Gastrocnemius medialis (tissue), 4 donors: ENCODE measurements at places on chromosomes 7 and 10. TPM values are rescaled to one million over a fixed set of nuclear protein-coding genes. Genes with fewer than 3 reads are reported as not detected.

GRCh38 chr7:5691606-5692005 is 89.9 kb downstream of the RNF216 start:
- H3K36me3 ChIP-seq, result no peaks in the 10 kb centered on the region
- peak overlapping the region; percentile 87 for H3K27ac ChIP-seq

DNA sequence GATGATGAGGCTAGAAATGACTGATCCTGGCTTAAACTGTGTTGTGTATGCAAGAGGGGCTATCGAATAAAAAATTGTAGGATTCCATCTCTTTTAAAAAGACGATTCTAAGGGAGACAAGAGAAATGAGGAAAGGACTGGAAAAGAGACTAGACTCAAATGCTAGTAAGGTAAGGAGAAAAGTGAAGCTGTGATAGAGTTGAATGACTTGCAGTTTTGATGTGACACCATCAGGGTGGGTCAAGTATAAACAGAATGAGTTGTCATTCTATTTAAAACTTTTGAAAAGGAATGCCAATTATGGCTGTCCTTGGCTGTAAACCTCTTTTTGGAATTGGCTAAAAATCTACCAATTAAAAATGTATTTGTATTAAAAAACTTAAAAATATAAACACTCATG is 184.5 kb upstream of the PHF14 start:
- H3K27me3 ChIP-seq, result no peaks in the 10 kb centered on the region
- no peaks in the 10 kb centered on the region for H3K4me1 ChIP-seq
- no peak for DNase-seq
- H3K36me3 ChIP-seq, result no peaks in the 10 kb centered on the region
- H3K4me3 ChIP-seq, result no peak overlapping the region

Gene EZH2
- 1.5 TPM for total RNA-seq

Gene TUBAL3
- total RNA-seq, result not detected

DNA sequence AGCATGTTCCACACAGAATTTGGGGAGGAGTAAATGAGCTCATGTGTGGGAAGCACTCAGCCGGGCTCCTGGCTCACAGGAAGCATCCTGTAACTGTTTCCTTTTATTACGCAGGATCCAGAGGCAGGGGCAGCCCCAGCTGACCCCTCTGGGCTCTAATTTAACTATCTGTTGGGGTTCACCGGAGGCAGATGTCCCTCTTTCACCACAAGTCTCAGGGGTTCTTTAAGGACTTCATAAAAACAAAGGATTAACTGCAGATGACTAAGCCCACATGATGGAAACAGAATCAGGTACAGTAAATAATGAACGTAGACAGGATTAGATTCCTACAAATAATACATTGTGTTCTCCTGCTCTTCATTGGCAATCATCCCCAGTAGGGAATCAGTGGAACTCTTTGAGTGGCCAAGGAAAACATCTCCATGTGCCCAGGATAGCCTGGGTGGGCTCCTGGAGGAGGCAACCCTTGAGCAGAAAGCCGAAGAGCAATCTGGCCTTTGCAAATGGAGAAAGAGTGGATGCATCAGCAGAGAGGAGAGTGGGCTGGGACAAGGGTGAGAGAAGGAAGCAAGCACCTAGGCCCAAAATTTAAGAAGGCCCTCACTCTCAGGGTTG is 24.6 kb downstream of the TBXAS1 start:
- no peak overlapping the region for H3K4me3 ChIP-seq
- peak; percentile 63 for DNase-seq
- H3K27ac ChIP-seq, result peak overlapping the region; percentile 76
- no peaks in the 10 kb centered on the region for H3K36me3 ChIP-seq
- H3K27me3 ChIP-seq, result no peaks in the 10 kb centered on the region
- H3K4me1 ChIP-seq, result no peaks in the 10 kb centered on the region

DNA sequence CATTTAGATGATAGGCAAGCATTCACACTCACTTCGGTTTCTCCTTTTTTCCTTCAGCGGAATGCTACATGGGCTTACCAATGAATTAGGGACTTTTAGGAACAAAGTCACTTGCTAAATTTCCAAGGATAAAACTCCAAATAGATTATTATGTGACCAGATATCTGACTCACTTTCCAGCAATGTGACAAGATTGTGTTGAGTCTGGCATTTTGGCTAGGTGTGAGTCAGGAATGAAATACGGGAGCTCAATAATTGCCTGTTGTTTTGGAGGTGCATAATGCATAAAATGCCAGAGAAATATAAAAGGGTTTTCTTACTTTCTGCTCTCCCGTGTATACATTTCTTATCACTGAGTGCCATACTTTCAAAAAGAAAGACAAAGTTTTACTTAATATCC is 721.1 kb downstream of the KCNMA1 start:
- DNase-seq, result no peak
- H3K4me1 ChIP-seq, result no peaks in the 10 kb centered on the region
- H3K36me3 ChIP-seq, result peaks cover 4% of the 10 kb centered on the region
- no peaks in the 10 kb centered on the region for H3K27me3 ChIP-seq
- no peak overlapping the region for H3K4me3 ChIP-seq

DNA sequence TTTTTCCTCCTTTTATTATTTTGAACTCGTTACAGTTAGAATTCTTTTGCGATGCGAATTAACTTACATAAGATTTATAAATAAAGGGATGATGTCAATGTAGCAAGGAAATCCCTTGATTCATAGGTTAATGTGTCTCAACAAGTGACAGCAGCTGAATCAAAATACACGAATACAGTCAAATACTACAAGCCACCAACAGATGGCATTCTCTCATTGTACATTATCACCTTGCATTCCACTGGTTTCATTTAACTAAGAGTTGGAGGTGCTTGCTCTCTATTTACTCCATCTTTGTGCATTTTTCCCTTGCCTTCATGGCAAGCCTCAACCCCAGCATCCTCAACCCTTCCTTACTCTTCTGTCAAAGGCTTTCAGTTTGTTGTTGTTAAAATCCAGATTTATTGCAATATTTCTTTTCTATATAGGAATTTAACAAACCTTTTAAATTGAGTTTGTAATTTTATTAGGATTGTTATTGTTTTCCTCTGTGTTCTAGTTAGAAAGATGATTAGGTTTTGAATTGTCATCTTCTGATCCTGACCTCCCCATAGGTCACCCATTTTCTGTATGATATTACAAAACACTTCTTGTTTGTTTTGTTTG is 78.3 kb downstream of the SLC25A40 start:
- H3K27me3 ChIP-seq, result no peaks in the 10 kb centered on the region
- H3K4me3 ChIP-seq, result no peak overlapping the region
- H3K36me3 ChIP-seq, result no peaks in the 10 kb centered on the region
- no peak overlapping the region for H3K27ac ChIP-seq
- DNase-seq, result no peak

GRCh38 chr10:76774987-76775603 is 862.5 kb downstream of the KCNMA1 start:
- H3K27me3 ChIP-seq, result no peaks in the 10 kb centered on the region
- DNase-seq, result no peak
- no peaks in the 10 kb centered on the region for H3K36me3 ChIP-seq

DNA sequence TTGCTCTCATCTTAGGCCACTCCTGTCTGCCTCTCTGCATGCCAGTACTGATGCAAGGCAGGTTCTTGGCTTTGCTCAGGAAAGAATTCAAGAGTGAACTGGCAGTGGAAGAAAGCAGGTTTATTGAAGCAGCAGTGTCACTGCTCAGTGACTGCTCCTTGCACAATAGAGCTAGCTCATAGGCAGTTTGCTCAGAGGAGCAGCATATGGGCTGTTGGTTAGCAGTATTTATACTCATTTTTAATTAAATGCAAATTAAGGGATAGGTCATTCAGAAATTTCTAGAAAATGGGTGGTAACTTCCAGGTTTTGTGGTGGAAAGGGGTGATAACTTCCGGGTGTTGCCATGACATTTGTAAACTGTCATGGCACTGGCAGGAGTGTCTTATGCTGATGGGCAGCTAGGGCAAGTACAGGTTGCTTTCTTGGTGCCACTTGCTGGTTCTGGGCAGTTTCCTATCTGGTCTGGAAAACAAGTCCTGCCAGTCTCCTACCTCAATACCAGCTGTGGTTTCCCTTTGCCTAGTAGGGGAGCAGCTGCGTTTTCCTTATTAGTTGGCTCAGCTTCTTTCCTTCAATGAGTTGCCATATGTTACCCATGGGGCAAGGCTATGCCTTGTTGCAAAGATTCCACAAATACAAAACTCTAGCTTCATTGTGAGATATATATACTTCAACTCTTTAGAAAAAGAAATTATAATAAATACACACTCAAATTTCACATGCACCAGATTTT is 64.8 kb upstream of the CALD1 start:
- H3K27me3 ChIP-seq, result no peaks in the 10 kb centered on the region
- no peak for DNase-seq
- H3K36me3 ChIP-seq, result no peaks in the 10 kb centered on the region
- no peaks in the 10 kb centered on the region for H3K4me1 ChIP-seq
- H3K27ac ChIP-seq, result no peak overlapping the region

DNA sequence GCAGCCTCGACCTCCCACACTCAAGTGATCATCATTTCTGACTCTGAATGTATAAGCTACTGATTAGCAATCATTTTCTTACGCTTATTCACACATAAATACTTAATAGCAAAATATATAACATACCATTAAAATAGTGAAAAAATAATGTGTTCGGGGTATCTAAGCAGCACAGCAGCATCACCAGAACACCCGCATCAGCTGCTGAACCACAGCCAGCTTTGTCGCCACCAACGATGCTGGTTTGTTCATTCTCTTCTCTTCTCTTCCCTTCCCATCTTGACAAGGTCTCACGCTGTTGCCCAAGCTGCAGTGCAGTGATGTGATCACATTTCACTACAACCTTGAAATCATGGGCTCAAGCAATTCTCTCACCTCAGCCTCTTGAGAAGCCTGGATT is 425.1 kb upstream of the LRGUK start:
- no peak overlapping the region for H3K27ac ChIP-seq
- no peaks in the 10 kb centered on the region for H3K27me3 ChIP-seq
- H3K4me3 ChIP-seq, result no peak overlapping the region
- H3K4me1 ChIP-seq, result no peaks in the 10 kb centered on the region

- no peaks in the 10 kb centered on the region for H3K27me3 ChIP-seq
- H3K4me3 ChIP-seq, result no peak overlapping the region
- H3K4me1 ChIP-seq, result no peaks in the 10 kb centered on the region
- no peak overlapping the region for H3K27ac ChIP-seq
Observed at GRCh38 chr10:13414855-13415254, 66.8 kb upstream of the SEPHS1 start.

GRCh38 chr10:26621889-26622711 is 75.4 kb upstream of the PDSS1 start:
- no peaks in the 10 kb centered on the region for H3K36me3 ChIP-seq
- peak; percentile 19 for DNase-seq
- peaks cover 18% of the 10 kb centered on the region for H3K27me3 ChIP-seq
- H3K4me1 ChIP-seq, result no peaks in the 10 kb centered on the region

- H3K4me1 ChIP-seq, result no peaks in the 10 kb centered on the region
- H3K27ac ChIP-seq, result no peak overlapping the region
- no peak for DNase-seq
- H3K36me3 ChIP-seq, result no peaks in the 10 kb centered on the region
- no peaks in the 10 kb centered on the region for H3K27me3 ChIP-seq
Observed at GRCh38 chr10:116835658-116836057, 13.6 kb upstream of the ENO4 start.

DNA sequence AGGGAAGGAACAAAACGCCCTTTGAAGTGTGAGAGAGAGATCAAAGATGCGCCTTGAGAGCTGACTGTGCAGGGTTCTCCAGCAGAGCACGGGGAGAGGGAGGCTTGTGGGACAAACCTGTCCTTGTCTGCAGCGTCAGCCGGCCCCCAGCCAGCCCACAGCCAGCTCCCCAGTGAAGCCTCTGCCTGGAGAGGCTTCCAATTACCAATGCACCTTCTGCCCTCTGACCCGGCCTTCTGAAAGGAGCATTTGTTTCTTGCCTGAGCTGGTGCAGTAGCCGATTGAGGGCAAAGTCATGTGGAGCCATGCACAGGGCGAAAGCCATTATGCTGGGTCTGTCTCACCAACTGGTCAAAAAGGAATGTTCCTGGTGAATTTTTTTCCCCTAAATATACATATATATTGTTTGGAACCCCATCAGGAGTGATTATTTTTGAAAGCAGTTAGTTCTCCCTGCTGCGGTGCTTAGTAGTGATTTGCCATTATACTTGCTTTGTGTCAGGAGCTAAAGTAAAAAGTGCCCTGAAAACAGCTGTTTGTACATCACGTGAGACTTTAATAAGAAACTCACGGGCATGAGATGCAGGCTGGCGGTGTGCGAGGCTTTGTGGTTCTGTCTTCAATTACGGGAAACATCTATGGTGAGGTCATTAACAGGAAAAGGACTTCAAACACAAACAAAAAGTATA is 268.6 kb downstream of the KLF6 start:
- DNase-seq, result no peak
- no peaks in the 10 kb centered on the region for H3K36me3 ChIP-seq
- H3K4me3 ChIP-seq, result no peak overlapping the region
- H3K27ac ChIP-seq, result no peak overlapping the region

DNA sequence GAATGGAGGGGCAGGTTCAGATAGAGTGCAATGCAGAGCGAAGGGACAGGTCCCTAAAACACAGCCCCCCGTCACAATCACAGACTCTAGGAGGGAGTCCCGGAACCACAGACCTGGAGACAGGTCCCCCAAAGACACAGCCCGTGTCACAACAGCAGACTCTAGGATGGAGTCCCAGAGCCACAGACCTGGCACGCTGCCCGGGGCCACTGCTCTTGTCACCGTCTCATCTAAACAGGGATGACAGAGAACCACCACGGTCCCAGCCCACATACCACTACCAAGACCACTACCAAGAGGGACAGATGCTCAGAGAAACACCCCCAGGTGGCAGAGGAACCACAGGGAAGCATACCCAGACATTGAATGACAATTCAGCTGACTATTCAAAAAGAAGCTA is 183.9 kb downstream of the TCERG1L start:
- no peak for DNase-seq
- no peaks in the 10 kb centered on the region for H3K4me1 ChIP-seq
- H3K4me3 ChIP-seq, result no peak overlapping the region
- no peaks in the 10 kb centered on the region for H3K27me3 ChIP-seq
- no peaks in the 10 kb centered on the region for H3K36me3 ChIP-seq

DNA sequence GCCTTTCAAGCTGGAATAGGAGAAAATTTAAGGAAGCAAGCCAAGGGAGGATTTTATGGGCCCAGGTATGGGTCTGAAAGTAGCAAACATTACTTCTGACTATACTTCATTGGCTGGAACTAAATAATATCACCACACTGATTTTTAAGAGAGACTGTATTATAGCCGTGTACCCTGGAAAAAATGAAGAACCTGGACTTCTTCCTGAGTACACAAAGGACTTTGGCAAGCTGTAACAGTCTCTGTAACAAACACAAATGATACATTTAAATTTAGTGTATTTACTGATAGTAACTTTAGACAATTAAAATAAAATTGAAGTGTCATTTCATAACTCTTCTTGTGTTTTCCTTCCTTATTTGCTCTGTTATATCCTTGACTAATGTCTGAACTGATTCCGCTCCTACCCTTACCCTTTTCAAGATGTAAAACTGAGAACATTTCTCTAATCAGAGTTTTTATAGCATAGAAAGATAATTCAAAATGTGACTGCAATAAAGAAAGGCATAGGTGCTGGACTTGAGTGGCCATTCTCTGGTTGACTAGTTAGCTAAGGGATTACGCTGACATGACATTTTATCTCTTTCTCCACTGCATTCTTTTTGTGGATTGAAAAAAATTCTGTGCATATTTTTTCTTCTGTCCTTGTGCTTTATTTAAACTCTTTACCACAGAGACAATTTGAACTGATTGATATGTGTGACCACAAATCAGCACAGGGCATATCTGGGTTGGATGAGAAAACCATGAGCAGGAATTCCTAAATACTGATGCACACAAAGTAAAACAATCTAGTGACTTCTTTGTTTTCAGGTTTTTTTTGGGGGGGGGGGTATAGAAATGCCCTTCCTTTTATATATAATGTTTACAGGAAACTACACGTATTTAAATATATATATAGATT is 349.7 kb downstream of the MDFIC start:
- H3K4me3 ChIP-seq, result no peak overlapping the region
- H3K4me1 ChIP-seq, result no peaks in the 10 kb centered on the region
- no peak overlapping the region for H3K27ac ChIP-seq
- H3K36me3 ChIP-seq, result no peaks in the 10 kb centered on the region
- H3K27me3 ChIP-seq, result no peaks in the 10 kb centered on the region
